ENCODE measurements at places on chromosomes 1 and 21.

GRCh38 chr1:158638146-158638545 is 33.1 kb downstream of the OR10Z1 start:
- no peak for DNase-seq

DNA sequence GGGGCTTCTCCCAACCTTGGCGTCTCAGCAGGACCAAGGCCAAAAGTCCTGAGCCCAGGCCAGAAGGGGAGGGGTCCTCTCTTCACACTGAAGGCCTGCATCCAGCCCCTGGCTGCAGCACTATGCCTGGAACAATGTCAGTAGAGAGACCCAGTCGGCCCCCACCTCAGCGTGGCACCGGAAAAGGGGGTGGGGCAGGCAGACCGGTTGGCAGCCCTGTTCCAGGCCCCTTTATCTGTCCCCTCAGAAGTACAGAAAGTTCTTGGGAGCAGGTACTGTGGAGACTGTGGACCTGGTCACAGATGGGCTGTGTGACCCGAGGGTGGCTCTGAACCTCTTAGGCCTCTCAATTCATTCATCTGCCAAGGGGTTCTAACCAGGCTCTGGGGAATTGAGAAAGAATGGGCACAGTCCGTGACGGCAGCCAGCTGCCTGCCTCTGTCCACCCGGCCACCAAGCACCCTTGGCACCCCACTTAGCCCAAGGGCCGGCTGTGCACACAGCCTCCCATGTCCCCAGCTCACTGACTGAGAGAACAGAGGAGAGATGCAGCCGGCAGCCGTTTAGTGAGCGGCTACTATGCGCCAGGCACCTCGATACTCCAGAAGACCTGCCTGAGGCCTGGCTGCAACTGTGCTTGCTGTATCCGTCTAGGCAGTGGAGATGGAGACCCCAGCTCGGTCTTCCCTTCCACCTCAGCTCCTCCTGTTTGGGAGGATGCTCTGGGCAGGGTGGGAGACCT is 23.9 kb downstream of the RUNX3 start:
- no peak for DNase-seq

- no peak for DNase-seq
These were observed 47.5 kb downstream of the FBXO2 start for GRCh38 chr1:11606775-11607174.

GRCh38 chr1:112325504-112325903 is 70.5 kb upstream of the CTTNBP2NL start:
- no peak for DNase-seq

GRCh38 chr1:28538286-28538685 is 14.6 kb upstream of the TRNAU1AP start:
- DNase-seq, result no peak

DNA sequence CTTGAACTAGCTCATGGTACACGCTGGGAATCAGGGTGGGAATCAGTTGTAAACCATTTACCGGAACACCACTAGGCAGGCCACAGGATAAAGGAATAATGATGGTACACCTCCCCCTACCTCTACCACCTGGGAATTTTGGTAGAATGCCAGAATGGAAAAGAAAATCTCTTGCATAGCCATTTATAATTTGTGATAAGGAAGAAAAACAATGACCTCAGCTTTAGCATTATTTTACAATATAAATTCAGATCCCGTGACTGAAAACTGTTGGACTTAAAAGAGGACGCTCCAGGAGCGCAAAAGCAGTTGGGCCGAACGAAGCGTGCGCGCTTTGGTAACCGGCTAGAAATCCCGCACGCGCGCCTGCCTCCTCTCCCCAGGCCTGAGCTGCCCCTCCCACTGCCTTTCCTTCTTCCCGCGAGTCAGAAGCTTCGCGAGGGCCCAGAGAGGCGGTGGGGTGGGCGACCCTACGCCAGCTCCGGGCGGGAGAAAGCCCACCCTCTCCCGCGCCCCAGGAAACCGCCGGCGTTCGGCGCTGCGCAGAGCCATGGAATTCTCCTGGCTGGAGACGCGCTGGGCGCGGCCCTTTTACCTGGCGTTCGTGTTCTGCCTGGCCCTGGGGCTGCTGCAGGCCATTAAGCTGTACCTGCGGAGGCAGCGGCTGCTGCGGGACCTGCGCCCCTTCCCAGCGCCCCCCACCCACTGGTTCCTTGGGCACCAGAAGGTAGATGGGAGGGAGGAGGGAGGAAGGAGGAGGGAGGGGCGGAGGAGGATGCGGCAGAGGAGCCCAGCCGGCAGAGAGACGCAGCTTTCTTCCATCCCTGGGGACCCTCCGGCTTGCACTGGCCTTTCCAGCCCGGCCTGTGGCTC is at the start of gene CYP4X1:
TSS of gene CYP4X1 (plus strand) at position 402 of the 873 bp plus-strand sequence. CDS start at position 551, 149 bp downstream.
- no peak for DNase-seq

GRCh38 chr1:156497078-156497742 is 3.4 kb downstream of the MEF2D start:
- DNase-seq, result no peak

Data from stimulated activated CD4-positive, alpha-beta T cell treated with anti-CD3 and anti-CD28 coated beads, TNF-alpha, amount 100 ng/mL, for 24 hours (primary cell).